ENCODE measurements at places on chromosomes 3 and 15. TPM values are rescaled to one million over a fixed set of nuclear protein-coding genes. Genes with fewer than 3 reads are reported as not detected.

RAB6B gene
- total RNA-seq, result 0.80 TPM

GABRB3 gene
- total RNA-seq, result 3.2 TPM

PKM gene
- 392 TPM for total RNA-seq

C3orf33 gene
- total RNA-seq, result 1.9 TPM

GP5 gene
- total RNA-seq, result not detected

SAMD7 gene
- total RNA-seq, result not detected

RBM15B gene
- total RNA-seq, result 23.1 TPM

THAP10 gene
- total RNA-seq, result 2.5 TPM

LRRC15 gene
- total RNA-seq, result not detected

DAZL gene
- total RNA-seq, result not detected

GOLGA6L2 gene
- not detected for total RNA-seq

ZNF620 gene
- total RNA-seq, result 6.2 TPM

WDR73 gene
- 17.0 TPM for total RNA-seq

ACAN gene
- total RNA-seq, result not detected

TTLL13 gene
- not detected for total RNA-seq

HCN4 gene
- not detected for total RNA-seq

IMPG2 gene
- 0.38 TPM for total RNA-seq

Data from Peyer's patch (tissue), 4 donors.